ENCODE measurements at places on chromosomes 12 and 14.

DNA sequence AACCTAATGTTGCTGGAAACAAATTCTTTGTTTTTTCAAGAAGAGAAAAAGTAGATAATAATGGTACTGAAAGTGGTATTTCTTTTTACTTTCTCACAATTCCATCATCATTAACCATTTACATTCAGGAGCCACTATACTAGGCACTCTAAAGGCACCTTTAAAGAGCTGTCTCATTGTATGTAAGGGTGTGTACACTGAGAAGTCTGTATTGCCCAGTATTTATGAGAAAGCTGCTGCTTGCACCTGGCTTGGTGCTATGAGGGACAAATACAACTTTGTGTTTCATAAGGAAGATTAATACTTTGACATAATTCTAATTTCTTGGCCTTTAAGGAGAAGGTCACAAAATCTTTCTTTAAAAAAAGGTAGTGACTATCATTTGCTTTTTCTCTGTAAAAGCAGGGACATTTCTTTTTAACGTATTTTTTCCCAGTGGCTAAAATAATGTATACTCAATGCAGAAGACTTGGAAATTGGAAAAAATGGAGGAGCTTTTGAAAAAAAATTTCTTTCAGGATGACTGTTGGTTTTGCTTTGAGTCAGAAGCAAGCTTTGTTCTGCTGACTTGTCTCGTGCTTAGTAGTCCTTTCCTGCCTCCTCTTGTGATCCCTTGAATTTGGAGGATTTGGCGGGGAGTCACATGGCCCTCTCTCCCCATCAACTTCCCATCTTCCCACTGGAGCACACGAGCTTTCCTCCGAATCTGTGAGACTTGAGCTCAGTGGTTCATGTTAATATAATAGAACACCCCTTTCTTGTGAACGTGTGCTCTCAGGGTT, 50.1 kb downstream of the RASSF3 start:
- no peak for DNase-seq

DNA sequence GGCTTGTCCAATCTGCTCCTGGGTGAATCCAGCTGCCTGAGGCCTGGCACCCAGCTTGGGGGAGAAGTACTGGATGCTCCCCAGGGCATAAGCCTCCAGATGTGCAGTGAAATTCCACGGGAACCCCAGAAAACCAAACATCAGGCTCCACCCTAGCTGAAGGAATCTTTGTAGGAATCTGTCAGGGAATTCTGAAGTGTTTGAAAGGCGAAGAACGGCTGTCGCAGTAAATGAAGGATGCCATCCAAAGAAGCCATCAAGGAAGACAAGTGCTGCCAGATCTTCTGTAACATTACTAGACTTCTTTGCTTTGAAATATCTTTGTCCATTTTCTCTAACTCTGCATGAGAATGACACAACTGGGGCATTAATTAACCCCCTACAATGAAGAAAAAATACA, 219.4 kb downstream of the FOXN3 start:
- DNase-seq: no peak

- peak; percentile 42 for DNase-seq
Measured at GRCh38 chr12:69070319-69071090, 137.5 kb upstream of the CPM start.

DNA sequence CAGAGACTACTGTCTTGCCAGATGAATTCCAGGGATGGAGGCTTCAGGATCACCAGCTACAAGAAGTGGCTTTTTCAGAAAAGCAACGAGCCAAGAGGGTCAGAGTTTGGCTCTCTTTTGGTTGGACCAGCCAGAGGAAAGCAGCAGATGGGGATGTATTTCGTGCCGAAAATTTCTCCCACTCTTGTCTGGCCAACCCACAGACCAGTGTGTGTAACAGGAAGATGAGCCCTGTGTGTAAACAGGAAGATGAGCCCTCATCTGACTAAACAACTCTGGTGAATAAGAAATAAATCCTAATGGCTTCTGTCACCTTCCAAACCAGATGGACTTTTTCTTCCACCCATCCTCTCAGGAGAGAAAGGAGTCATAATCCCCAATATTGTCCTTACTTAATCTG, 13.1 kb downstream of the GPR68 start:
- DNase-seq: no peak

DNA sequence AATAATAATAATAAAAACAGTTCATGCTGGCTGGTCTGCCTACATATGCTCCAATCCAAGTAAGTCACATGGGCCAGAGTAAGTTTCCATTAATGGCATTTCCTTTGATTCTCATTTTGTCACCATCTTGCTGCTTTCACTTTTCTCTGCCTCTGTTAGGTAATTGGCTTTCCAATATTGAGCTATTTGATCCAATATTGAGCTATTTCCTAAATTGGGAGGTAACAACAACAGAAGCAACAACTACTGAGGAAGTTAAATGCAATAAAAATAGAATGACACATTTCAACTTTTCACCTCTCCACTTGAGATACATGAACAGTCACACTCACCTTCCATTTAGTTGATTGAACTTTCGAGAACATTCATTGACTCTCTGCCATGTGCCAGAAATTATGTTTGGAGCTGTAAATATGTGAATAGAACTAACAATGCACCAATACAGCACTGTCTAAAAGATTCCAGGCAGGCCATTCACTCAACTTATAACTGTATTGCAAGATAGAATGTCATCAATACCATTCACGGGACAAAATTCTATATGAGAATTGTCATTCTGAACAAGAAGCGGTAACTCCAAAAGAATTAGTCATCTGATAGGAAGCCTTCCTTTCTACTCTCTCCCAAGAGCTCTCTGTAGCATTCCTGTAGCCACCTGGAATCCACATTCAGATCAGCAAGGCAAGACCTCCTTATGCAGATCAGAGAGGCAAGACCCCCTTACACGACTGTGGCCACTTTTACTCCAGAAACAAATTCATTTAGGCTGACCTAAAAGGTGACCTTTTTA, 136.4 kb downstream of the PHLDA1 start:
- no peak for DNase-seq

DNA sequence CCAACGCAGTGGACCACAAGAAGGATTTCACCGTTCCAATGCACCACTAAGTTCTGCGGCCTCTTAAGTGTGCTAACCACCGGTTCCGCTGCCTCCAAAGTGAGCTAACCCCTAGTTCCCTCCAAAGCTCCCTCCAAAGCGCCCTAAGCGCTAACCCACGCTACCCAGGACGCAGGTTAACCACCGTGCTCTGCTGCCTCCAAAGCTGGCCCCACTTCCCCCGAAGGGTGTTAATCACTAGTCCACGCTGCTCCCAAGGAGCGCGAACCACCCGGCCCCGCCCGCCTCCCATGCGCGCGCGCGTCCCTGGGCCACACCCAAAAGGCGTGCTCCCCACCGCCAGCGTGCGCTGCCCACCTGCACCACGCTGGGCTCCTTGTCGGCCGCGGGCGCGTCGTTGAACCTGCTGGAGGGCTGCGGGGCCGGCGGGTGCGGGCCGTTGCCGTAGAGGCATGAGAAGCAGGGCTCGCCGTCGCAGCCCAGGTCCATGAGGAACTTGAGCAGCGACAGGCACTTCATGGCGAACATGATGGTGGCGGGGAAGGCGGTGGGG, 11.7 kb downstream of the FAM181A start:
- DNase-seq: no peak

- DNase-seq: no peak
Measured at GRCh38 chr12:526089-526488, 66.3 kb downstream of the B4GALNT3 start.

- DNase-seq: no peak
Measured at GRCh38 chr14:32980902-32981501, 42.3 kb downstream of the NPAS3 start.

- DNase-seq: no peak
Measured at GRCh38 chr12:112328456-112329124, 53.6 kb downstream of the HECTD4 start.

- no peak for DNase-seq
Measured at GRCh38 chr12:55686366-55687010, 21.2 kb downstream of the ITGA7 start.

GRCh38 chr12:87491089-87491488, 538.1 kb downstream of the C12orf50 start:
- DNase-seq: no peak

DNA sequence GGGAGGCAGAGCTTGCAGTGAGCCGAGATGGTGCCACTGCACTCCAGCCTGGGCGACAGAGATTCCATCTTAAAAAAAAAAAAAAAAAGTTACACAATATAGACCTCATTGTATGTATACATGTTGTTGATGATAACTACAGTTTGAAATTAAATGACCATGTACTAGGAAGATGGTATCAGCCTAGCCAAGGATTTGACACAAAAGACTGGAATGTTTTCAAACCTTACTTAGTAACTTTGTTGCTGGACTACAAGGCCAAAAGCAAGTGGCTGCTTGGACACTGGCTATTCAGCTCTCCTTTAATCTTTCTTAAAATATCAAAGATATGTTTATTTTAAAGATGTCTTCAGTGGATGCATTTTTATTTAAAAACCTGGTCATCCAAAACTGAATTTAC, 18.9 kb upstream of the NUDT4 start:
- DNase-seq: no peak

DNA sequence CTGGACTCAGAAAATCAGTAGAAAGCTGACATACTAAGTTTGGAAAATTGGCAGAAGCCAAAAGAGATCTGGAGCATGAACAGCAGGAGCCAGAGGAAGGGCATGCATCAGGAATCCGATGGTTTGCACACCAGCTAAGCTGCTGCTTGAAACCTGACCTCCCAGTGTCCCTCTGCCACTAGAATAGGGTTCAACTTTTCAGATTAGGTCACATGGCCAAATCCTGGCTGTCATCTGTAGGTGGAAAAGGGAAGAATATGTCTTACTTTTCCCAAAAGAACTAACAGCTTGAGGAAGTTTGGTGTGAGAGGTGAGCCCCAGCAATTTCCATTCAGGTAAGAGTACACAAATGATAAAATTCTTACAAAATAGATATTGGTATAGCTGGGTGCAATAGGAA, 732.6 kb downstream of the RERGL start:
- DNase-seq: no peak

GRCh38 chr14:64944861-64945260, 2.3 kb upstream of the GPX2 start:
- no peak for DNase-seq

- DNase-seq: no peak
Measured at GRCh38 chr12:66668311-66668710, 10.6 kb downstream of the GRIP1 start.

DNA sequence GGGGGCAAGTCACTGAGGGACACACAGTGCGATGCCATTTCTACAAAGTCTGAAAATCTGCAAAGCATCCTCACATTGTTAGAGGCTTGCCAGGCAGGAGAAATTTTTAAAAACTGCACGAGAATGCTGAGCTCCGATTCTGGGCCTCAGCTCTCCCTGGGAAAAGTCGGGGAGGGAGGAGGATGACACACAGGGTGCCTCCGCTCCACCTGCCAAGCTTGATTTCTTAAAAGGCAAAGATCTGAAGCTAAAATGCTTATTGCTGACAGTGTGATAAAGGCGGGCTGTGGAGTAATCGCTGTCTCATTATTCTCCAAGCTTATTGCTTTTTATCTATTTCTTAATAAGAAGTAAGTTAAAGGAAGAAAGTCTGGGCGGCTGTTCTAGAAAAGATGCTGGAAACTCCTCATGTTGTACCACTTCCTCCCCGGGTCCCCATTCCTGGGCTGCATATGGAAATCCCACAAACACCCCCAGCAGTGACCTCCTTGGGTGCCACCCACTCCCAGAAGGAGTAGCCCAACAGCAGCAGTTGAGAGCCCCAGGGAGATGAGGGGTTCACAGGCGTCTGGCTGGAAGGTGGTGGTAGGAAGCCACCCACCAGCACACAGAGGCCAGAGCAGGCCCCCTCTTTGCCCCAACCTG, 55.0 kb downstream of the CCDC85C start:
- no peak for DNase-seq

DNA sequence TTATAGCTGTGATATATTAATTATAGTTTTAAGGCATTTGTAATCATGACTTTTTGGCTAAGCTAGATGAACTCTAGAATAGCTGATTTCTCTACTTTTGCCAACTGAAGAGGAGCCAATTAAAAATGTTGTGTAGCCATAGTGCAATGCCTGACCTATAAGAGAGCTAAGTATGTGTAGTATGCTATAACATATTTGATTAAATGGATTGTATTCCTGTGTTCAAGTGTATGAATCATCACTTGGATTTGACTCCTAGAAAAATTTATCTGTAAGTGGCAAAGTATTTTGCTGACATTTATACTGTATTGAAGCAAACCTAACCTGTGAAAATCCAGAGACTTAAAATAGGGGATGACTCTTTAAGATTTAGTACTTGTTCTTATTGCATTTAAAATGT, 34.2 kb downstream of the PCNX4 start:
- DNase-seq: no peak

- DNase-seq: no peak
Measured at GRCh38 chr12:81958406-81958805, 199.3 kb upstream of the PPFIA2 start.

DNA sequence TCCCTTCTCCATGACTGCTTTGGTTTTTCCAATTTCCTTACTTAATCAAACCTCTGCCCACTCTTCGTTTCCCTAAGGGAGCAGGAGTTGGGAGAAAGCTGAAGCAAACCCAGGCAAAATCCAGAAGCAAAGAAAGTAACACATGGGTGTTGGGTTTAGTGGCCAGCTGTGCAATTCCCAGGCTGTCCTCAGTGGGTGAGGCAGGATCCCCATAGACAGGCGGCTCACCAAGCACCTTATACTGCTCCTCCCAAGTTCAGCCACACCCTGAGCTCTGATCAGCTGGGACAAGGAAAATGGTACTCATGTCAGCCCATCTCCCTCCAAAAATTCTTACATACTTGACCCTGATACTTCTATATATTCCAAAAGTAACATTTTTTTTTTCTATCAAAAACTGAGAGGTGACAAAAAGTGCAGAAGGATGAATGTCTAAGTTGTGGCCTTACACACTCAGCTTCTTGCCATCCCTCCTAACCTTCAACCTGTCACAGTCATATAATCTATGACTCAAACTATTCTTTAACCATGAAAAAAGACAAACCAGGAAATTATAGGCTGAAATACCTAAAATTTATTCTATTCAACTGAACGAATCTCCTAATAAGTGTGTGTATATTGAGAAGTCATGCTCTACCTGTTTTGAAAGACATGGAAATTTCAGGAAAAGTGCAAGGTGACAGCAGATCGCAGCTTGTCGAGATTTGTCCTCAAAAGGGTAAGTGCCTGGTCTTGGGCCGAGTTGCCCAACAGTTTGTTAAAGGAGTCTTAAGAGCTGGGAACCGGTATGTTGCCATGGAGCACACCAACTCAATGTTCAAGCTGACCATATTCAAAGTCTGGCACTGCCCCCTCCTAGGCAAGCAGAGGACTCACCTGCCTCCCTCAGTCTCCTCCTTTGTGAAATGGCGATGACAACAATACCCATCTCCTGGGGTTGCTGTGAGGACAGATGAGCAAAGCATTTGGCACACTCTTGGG, 17.6 kb upstream of the ZFP36L1 start:
- DNase-seq: no peak

GRCh38 chr12:62533087-62533754, 66.6 kb downstream of the MON2 start:
- no peak for DNase-seq

All from HuH-7.5 (cell line).